Peyer's patch (tissue), 4 donors: ENCODE measurements at places on chromosomes 12 and 14. TPM values are rescaled to one million over a fixed set of nuclear protein-coding genes. Genes with fewer than 3 reads are reported as not detected.

- no peak overlapping the region for H3K4me3 ChIP-seq
- no peak overlapping the region for H3K27ac ChIP-seq
- no peaks in the 10 kb centered on the region for H3K27me3 ChIP-seq
- H3K4me1 ChIP-seq = no peaks in the 10 kb centered on the region
- no peak for DNase-seq
These were observed 132.9 kb downstream of the PTPRR start for GRCh38 chr12:70787612-70788011.

DNA sequence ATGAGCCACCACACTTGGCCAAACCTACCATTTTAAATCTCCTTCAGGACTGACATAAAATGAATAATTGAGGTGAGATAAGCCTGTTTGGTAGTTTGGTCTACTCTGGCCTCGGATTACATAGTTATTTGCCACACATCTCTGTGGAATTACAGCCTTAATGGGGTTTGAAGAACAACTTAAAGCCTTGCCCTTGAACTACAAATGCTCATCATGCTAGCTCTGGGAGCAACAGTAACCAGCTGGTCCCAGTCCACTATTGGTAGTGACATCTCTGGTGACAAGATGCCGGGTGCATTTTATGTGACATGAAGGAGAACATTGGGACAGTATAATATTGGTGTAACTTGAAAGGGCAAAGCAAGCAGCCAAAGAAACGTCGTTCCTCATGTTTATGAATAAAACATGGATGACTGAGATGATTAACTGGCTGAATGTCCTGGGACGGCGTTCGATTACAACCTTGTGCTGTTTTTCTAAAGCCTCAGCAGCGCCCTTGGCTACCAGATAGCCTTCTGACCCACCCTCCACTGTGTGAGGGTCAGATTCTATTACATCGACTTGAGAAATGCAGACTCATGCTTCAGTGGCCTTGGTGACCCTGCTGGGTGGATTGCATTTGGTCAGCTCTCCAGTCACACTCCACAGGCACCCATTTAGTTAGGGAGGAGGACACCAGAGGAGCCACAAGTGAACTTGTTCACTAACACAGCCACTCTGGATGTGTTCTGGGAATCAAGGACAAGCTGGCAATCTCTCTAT is 41.5 kb downstream of the BEST3 start:
- H3K27me3 ChIP-seq = no peaks in the 10 kb centered on the region
- no peak overlapping the region for H3K4me3 ChIP-seq
- no peaks in the 10 kb centered on the region for H3K4me1 ChIP-seq
- H3K27ac ChIP-seq = no peak overlapping the region
- DNase-seq = no peak
- no peaks in the 10 kb centered on the region for H3K36me3 ChIP-seq

GRCh38 chr12:112992541-112993398 is 14.5 kb downstream of the OAS2 start:
- no peaks in the 10 kb centered on the region for H3K4me1 ChIP-seq
- H3K4me3 ChIP-seq = no peak overlapping the region
- no peaks in the 10 kb centered on the region for H3K27me3 ChIP-seq
- no peak overlapping the region for H3K27ac ChIP-seq

DNA sequence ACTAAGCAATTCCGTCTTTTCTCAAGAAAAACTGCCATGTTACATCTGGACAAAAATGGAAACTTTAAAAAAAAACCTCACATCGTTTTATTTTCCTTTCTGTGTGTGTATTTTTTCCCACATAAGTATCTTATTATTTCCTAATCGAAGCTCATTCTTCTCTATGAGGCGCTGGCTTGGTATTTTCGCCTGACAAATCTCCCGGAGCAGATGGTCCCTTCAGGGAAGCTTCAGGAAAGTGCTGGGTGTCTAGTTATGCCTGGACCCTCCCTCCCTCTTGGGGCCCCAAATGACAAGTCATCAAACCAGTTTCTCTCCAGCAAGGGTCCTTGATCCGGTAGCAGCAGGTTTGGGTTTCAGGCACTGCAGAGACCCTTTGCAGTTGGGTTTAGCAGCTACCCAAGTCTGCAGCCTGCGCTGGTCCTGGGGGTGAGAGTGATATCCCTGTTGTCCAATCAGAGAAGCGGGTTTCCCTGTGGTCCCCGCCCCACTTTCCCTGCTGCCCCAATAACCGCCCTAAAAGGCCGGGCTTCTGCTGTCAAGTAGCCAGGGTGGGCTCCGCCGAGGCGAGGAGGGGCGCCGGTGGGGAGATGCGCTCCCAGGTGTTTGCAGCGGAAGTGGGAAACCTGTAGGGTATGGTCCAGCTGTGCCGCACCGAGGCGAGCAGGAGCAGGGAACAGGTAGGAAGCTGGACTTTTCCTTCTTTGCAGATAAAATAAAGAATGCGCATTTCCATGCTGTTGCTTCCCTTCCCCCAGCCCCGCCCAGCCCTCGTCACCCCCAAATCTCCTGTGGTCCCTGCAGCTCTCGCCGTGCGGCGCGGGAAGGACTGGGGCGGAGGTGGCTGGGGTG is at the start of gene CNTN1:
Gene CNTN1, plus strand, starts transcription at position 527 of the 852 bp plus-strand sequence.
- H3K36me3 ChIP-seq = no peaks in the 10 kb centered on the region
- DNase-seq = peak; percentile 48
- H3K4me3 ChIP-seq = peak within 1 kb of the TSS; percentile 31
- peaks cover 5% of the 10 kb centered on the region for H3K27me3 ChIP-seq
- H3K4me1 ChIP-seq = no peaks in the 10 kb centered on the region

- no peaks in the 10 kb centered on the region for H3K27me3 ChIP-seq
- no peaks in the 10 kb centered on the region for H3K4me1 ChIP-seq
- H3K27ac ChIP-seq = no peak overlapping the region
- no peak overlapping the region for H3K4me3 ChIP-seq
- no peaks in the 10 kb centered on the region for H3K36me3 ChIP-seq
- no peak for DNase-seq
These were observed 7.8 kb downstream of the CDK17 start for GRCh38 chr12:96392397-96392796.

- no peak overlapping the region for H3K4me3 ChIP-seq
- H3K27me3 ChIP-seq = no peaks in the 10 kb centered on the region
- H3K36me3 ChIP-seq = no peaks in the 10 kb centered on the region
- H3K4me1 ChIP-seq = no peaks in the 10 kb centered on the region
- no peak overlapping the region for H3K27ac ChIP-seq
These were observed 1277.4 kb downstream of the LRFN5 start for GRCh38 chr14:42884100-42884499.

DNA sequence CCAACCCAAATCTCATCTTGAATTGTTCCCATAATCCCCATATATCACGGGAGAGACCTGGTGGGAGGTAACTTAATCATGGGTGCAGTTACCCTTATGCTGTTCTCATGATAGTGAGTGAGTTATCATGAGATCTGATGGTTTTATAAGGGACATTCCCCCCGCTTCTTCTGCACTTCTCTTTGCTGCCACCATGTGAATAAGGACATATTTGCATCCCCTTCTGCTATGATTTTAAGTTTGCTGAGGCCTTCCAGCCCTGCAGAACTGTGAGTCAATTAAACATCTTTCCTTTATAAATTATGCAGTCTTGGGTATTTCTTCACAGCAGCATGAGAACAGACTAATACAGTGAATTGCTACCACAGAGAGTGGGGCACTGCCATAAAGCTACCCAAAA is 179.1 kb downstream of the LRIG3 start:
- no peak overlapping the region for H3K4me3 ChIP-seq
- no peaks in the 10 kb centered on the region for H3K4me1 ChIP-seq
- no peak for DNase-seq
- H3K27me3 ChIP-seq = no peaks in the 10 kb centered on the region
- H3K27ac ChIP-seq = no peak overlapping the region

- H3K27me3 ChIP-seq = no peaks in the 10 kb centered on the region
- H3K27ac ChIP-seq = no peak overlapping the region
- H3K4me1 ChIP-seq = no peaks in the 10 kb centered on the region
- no peak for DNase-seq
- no peaks in the 10 kb centered on the region for H3K36me3 ChIP-seq
These were observed 9.8 kb upstream of the GNPNAT1 start for GRCh38 chr14:52801014-52801712.

DNA sequence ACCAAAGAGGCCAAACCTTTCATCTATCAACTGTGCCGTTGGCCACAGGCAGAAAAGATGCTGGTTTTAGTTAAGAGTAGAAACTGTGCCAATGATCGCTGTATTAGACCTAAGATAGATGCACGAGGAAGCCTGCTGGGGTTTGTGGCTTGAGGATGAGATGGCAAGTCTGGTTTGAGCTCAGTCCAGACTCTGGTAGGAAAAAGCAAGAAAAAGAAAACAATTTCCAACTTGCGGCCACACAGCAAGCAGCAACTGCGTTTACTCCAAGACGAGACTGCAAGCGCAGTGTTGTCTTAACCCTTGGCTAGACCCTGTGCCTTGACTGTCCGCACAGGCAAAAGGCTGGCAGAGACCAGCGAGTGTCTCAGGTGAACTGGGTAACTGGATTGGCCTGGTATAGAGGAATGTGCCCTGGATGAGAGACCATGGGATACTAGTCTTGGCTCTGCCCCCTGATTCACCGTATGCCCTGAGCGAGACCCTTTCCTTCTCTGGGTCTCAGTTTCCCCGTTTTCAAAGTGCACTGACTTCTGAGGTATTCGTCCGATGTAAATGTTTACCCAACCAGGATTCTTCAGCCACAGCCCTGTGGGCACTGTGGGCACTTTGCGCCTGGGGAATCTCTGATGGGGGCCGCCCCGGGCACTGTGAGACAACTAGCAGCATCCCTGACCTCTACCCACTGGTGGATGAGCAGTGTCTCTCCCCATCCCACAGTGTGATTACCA is 113.4 kb downstream of the DICER1 start:
- no peak overlapping the region for H3K4me3 ChIP-seq
- no peaks in the 10 kb centered on the region for H3K36me3 ChIP-seq
- H3K27ac ChIP-seq = no peak overlapping the region
- DNase-seq = peak; percentile 34
- no peaks in the 10 kb centered on the region for H3K27me3 ChIP-seq

The KRT4 gene
- not detected for total RNA-seq

The NPFF gene
- not detected for total RNA-seq

- H3K4me3 ChIP-seq = no peak overlapping the region
- no peaks in the 10 kb centered on the region for H3K4me1 ChIP-seq
- H3K27me3 ChIP-seq = no peaks in the 10 kb centered on the region
These were observed 7.7 kb downstream of the CAPS2 start for GRCh38 chr12:75322464-75322863.

The CLECL1 gene
- 4.1 TPM for total RNA-seq

The CCDC196 gene
- total RNA-seq = not detected

- no peak overlapping the region for H3K4me3 ChIP-seq
- no peaks in the 10 kb centered on the region for H3K4me1 ChIP-seq
- DNase-seq = no peak
- no peak overlapping the region for H3K27ac ChIP-seq
These were observed 120.6 kb downstream of the TGFB3 start for GRCh38 chr14:75861161-75861621.

GRCh38 chr12:132740652-132741051 is 21.0 kb downstream of the ANKLE2 start:
- DNase-seq = no peak
- H3K36me3 ChIP-seq = no peaks in the 10 kb centered on the region
- H3K27ac ChIP-seq = no peak overlapping the region
- no peaks in the 10 kb centered on the region for H3K4me1 ChIP-seq
- no peak overlapping the region for H3K4me3 ChIP-seq

DNA sequence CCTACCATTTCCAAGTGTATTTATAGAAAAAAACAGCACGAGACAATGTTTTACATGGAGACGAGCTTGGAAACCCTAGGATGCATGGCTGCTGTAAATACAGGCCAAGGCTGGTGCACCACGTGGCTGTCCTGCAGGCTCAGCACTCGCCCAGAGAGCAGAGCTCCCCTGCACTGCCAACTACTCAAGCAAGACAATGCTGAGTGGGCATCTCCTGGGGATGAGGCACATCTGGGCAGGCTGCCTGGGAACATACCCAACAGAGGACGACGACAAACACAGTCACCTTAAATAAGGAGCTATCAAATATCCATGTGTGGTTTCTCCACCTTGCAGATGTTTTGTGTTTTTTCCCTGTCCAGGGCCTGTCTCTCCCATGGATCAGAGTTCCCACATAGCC is 128.3 kb upstream of the PRMT8 start:
- no peaks in the 10 kb centered on the region for H3K36me3 ChIP-seq
- no peak for DNase-seq
- no peaks in the 10 kb centered on the region for H3K27me3 ChIP-seq
- H3K4me1 ChIP-seq = peaks cover 7% of the 10 kb centered on the region
- H3K27ac ChIP-seq = no peak overlapping the region
- H3K4me3 ChIP-seq = no peak overlapping the region

- no peak overlapping the region for H3K4me3 ChIP-seq
- H3K36me3 ChIP-seq = no peaks in the 10 kb centered on the region
- H3K4me1 ChIP-seq = no peaks in the 10 kb centered on the region
- peak; percentile 69 for DNase-seq
- H3K27ac ChIP-seq = no peak overlapping the region
These were observed 11.5 kb downstream of the RITA1 start for GRCh38 chr12:113196990-113197389.

The RTL1 gene
- total RNA-seq = not detected

GRCh38 chr12:50132505-50133135 is 20.6 kb downstream of the COX14 start:
- no peak overlapping the region for H3K27ac ChIP-seq
- H3K4me1 ChIP-seq = peaks cover 10% of the 10 kb centered on the region
- H3K27me3 ChIP-seq = no peaks in the 10 kb centered on the region
- H3K36me3 ChIP-seq = peaks cover 6% of the 10 kb centered on the region

- H3K27ac ChIP-seq = peak overlapping the region; percentile 84
- DNase-seq = no peak
- H3K4me3 ChIP-seq = no peak overlapping the region
These were observed 424.8 kb downstream of the RAD51B start for GRCh38 chr14:68244262-68244980.

The JPH4 gene
- total RNA-seq = 1.5 TPM

DNA sequence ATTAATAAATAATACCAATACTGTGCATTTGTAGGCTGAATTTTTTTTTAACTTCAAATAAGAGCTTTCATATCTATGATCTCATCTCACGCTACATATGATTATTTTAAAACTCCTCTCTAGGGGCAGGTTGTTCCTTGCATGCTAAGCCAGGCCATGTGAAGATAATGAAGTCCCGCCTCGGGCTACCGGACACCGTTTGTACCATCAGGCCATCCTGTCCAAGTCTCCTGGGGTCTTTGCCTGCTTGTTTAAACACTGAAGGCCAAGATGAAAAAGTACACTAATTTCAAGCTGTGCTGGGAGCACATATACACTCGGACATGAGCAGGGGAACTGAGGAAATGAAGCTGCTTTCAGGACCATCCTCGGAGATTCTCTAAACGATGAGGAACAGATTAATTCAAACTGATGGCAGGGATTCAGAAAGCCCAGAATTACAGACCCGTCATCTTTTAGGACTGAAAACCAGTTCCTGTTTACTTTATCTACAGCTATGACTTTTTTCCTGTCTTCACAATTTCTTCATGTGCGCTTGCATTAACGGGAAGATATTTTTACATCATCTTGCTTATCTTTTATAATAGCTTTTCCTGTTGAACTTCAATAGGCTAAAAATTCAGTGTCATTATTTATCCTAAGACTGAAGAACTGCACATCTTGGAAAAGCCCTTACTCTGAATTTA is 6.3 kb upstream of the ABHD12B start:
- no peaks in the 10 kb centered on the region for H3K4me1 ChIP-seq
- no peak for DNase-seq
- no peaks in the 10 kb centered on the region for H3K27me3 ChIP-seq
- peak overlapping the region; percentile 37 for H3K27ac ChIP-seq
- H3K36me3 ChIP-seq = no peaks in the 10 kb centered on the region
- no peak overlapping the region for H3K4me3 ChIP-seq
